ENCODE measurements at places on chromosomes 13 and 19. TPM values are rescaled to one million over a fixed set of nuclear protein-coding genes. Genes with fewer than 3 reads are reported as not detected.

DNA sequence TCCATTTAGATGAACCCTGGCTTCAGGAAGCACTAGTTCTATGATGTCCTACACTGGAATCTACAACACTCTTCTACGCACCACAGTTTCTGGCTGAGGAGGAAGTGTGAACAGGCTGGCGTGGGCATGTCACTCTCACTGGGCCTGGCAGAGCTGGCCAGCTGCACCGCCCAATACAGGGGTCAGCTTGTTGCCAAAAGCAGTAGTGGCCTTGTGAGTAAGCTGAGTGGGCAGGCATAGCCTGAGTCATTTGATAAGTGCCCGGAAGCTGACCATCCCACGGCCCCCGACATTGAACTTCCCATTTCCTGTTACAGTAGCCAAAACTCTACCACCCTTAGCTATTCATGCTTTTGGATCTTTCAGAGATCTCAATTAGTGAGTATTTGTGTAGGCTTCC, 240.9 kb upstream of the SERP2 start:
- no peak for DNase-seq

DNA sequence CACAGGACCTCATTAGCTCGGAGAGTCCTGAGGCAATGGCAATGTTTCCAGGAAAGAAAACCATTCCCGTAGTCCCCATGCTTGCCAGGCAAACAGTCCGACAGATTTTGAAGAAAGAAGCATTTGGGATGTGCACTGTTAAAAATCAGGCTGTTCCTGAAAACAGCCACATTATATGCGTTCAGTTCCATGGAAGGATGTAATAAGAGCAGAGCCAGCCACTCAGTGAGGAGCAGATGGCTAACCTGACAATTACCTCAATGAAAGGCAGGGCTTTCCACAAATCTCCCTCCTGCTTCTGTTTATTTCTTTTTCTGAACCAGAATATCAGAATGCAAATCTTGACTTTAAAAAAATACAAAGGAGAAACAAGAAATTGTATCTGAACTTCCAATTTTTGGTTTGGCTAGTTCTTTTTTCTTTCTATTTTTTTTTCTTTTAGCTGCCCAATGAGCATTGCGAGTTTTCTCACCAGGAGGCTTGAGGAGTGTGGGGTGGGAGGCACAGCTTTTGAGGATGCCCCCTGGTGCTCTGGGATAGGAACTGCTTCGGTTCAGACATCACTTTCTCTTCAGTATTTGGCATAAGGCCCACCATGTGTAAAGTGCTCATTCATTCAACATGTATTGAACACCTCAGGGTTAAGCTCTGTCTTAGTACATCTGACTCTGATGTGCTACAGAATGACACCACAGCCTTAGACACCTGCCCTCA, 124.2 kb downstream of the TBC1D4 start:
- no peak for DNase-seq

DNA sequence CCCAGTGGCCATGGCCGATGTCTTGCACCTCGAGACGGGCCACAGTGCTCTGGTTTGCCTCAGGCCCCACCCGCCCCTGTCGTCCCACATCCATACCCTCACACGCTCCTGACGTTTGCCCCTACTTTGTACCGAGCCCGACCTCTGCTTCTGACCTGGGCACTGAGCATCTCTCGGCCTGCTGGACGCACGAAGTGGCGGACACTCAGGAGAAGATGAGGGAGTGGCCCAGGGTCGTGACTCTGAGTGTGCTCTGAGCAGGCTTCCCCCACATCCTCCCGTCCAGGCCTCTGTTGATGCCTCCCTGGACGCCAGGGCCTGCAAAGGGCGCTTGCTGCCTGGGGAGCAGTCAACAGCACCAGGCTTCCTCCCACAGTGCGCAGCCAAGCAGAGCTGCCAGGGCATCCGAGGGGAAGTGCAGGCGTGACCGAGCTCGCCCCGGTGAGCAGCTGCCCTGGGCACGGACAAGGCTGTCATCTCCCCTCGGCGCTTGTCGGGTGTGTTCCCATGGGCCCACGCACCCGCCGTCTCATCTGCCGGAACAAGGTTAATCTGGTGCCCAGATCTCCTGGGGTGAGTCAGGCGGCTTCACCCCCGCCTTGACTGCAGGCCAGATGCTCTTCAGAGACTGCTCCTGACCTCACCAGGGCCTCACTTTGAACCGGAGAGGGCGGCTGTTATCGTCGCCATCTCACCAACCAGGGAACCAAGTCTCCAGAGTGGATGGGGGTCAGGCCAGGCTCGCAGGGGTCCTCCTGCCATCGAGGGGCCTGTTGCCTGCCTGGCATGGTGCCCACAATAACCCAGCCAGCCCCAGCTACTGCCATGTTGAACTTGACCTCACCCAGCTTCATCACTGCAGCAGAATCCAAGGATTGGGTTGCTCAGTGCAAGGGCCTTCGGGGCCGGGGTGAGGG, 27.2 kb downstream of the COMP start:
- DNase-seq = no peak

- DNase-seq = no peak
Measured at GRCh38 chr13:103694033-103694432, 627.8 kb upstream of the SLC10A2 start.

GRCh38 chr19:46014941-46015686, 7.7 kb downstream of the PGLYRP1 start:
- peak; percentile 64 for DNase-seq

GRCh38 chr19:54142166-54142780, 4.7 kb downstream of the CNOT3 start:
- DNase-seq = no peak

GRCh38 chr19:35332817-35333216, 3.8 kb downstream of the CD22 start:
- DNase-seq = no peak

- no peak for DNase-seq
Measured at GRCh38 chr13:56923626-56924140, 217.0 kb upstream of the PRR20A start.

DNA sequence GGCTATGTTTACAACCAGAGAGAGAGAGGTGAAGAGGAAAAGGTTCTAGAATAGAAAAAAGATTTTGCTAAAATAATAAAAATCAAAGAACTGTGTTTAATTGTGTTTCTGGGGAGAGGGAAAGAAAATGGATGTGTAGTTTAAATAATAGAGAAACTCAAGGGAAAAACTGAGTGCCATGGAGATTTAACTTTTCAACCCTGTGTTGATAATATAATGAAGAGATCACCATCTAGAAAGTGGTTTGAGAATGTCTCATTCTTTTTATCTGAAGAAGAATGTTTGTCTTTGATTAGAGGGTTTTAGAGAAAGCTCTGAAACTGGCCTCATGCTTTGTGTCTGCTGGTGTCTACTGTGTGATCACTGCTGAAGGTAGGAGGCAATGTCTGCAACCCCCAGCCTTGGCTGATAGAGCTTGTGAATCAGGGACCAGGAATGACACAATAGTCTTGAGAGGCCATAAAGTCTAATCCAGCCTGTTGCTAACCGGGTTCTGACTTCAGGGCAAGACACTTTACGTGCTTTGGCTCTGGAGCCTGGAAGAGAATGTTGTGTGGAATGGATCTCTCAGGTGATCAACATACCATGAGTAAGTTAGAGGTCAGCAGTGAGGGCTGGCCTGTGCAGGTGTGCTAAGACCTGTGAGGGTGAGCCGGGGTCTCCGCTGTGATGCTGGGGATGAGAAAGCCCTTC, 5.4 kb downstream of the COL4A2 start:
- DNase-seq = no peak

- no peak for DNase-seq
Measured at GRCh38 chr13:32125751-32126150, 94.2 kb downstream of the FRY start.

DNA sequence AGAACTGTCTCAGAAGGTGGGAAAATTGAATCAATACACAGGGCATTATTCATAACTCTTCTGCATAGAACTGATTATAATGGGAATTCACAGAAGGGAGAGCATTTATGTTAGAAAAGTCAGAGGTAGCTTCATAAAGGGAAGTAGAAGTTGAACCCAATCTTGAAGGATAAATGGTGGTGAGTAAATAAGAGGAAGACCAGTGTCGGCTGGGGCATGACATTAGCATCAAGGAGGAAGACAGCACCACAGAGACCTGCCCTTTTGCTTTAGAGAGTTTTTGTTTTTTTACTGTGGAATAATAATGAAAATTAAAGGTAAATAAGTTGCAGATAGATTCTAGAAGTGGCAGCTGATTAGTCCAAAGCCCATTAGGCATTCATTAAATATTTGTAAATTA, 21.9 kb downstream of the CDC16 start:
- DNase-seq = no peak

GEMIN7 gene
- 24.4 TPM for total RNA-seq

ZFP30 gene
- 23.6 TPM for total RNA-seq

FXYD7 gene
- 0.69 TPM for total RNA-seq
